ENCODE measurements at places on chromosomes 2 and 18. TPM values are rescaled to one million over a fixed set of nuclear protein-coding genes. Genes with fewer than 3 reads are reported as not detected.

TTR gene
- total RNA-seq: not detected

GRCh38 chr2:119232666-119232993 lies 9.0 kb downstream of the STEAP3 start:
- peaks cover 6% of the 10 kb centered on the region for H3K4me1 ChIP-seq
- H3K27ac ChIP-seq: no peak overlapping the region
- no peak for DNase-seq

DNA sequence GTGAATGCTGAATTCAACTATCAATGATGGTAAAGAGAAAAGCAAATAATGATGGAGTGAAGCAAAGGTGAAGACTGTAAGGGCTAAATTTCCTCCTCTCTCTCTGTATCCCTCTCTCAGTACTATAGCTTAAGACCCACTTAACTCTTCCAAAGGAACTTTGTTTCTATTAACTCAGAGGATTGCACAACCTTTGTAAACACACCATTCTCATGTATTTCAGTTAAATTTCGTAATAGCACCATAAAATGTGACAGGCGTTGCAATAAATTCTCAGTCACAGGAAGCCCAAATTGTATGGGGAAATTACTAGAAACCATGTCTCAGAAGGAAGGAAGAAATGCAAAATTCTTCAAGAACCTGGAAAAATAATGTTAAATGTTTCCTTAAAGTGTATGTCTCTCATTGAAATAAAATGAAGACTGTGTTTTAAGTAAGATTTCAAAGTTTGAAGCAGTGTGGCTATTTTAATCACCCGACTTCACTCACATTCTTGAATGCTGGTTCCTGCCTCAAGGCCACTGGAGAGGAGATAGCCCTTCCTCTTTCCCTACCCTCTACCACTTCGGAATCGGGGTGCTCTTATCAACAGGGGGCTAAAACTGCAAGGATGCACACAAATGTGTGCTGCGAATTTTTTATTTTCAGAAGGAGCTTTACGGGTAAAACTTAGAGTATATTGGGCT lies 112.1 kb downstream of the FTCDNL1 start:
- H3K4me1 ChIP-seq: peaks cover 2% of the 10 kb centered on the region
- H3K27me3 ChIP-seq: peaks cover 40% of the 10 kb centered on the region
- no peak overlapping the region for H3K4me3 ChIP-seq
- no peak overlapping the region for H3K27ac ChIP-seq
- DNase-seq: no peak

- H3K27me3 ChIP-seq: peaks cover 74% of the 10 kb centered on the region
- H3K36me3 ChIP-seq: peaks cover 3% of the 10 kb centered on the region
- peaks cover 12% of the 10 kb centered on the region for H3K4me1 ChIP-seq
Observed at GRCh38 chr18:48412339-48412929, 3.3 kb upstream of the ZBTB7C start.

DNA sequence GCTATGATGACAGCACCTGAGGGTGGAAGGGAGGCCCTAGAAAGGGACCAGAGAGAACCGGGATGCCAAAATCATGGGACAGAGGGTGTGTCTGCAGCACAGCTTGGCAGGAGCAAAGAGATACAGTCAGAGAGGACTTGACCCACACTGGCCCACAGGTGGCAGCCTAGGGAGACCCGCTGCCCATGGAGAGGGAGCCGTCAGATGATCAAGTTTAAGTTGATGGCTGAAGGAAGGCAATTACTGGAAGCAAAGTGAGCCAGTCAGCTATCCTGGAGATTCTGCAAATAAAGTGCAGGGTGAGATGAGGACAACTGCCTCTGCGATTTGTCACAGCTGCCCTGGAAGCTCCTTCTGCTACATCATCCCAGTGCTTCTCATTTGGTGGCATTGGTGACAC lies 74.0 kb downstream of the CMPK2 start:
- H3K27me3 ChIP-seq: peaks cover 34% of the 10 kb centered on the region
- H3K4me1 ChIP-seq: no peaks in the 10 kb centered on the region
- no peaks in the 10 kb centered on the region for H3K36me3 ChIP-seq
- DNase-seq: no peak
- H3K4me3 ChIP-seq: no peak overlapping the region

GRCh38 chr2:182891611-182892010 lies 25.2 kb upstream of the FRZB start:
- H3K4me1 ChIP-seq: no peaks in the 10 kb centered on the region
- no peaks in the 10 kb centered on the region for H3K36me3 ChIP-seq
- DNase-seq: no peak
- peaks cover 17% of the 10 kb centered on the region for H3K27me3 ChIP-seq

- H3K27me3 ChIP-seq: no peaks in the 10 kb centered on the region
- H3K36me3 ChIP-seq: no peaks in the 10 kb centered on the region
- no peak overlapping the region for H3K27ac ChIP-seq
- H3K4me3 ChIP-seq: no peak overlapping the region
Observed at GRCh38 chr18:76174451-76174850, 320.6 kb downstream of the ZNF516 start.

DNA sequence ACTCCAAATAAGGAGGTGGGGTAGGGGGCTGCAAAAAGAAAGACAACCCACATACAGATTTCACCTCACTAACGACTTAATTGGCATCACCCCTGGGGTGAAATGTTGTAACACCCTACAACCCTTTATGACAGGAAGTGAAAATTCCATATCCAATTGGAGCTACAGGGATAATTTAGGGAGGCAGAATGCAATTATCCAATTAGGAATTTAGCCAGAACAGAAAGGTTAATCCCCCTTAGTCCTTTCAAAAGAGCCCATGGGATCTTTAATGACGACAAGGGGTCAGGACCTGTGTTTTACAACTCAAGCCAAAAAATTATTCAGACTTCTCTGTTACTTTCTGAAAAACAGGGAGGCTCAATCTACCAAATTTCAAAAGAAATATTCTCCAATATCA lies 1027.1 kb downstream of the TMEM182 start:
- no peaks in the 10 kb centered on the region for H3K27me3 ChIP-seq
- no peaks in the 10 kb centered on the region for H3K4me1 ChIP-seq
- no peaks in the 10 kb centered on the region for H3K36me3 ChIP-seq
- H3K27ac ChIP-seq: no peak overlapping the region
- no peak overlapping the region for H3K4me3 ChIP-seq

Measured in activated CD8-positive, alpha-beta memory T cell treated with anti-CD3 and anti-CD28 coated beads, Interleukin-2, amount 10 ng/mL, durations not matched to agents 7 days and 5 days (primary cell).